Stimulated activated CD8-positive, alpha-beta memory T cell treated with anti-CD3 and anti-CD28 coated beads, Interleukin-15, amount 100 ng/mL, for 48 hours (primary cell): ENCODE measurements at places on chromosomes 5 and 9.

DNA sequence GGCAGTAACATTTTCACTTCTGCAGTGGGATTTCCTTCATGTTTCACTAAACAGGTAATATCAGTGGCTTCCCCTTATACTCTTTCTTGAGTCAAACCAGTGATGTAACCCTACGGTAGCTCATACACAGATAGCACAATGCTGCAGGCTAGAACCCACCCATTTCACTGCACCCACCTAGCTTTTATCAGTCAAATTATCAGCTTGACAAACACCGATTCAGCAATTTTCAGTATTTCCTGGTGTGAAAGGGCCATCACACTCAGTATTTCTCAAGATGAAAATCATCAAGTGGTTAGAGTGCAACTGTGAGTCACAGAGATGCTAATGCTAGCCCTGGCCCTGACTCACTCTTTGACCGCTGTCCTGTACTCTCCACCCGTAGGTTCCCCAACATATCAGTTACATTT, 242.3 kb upstream of the PTGER4 start:
- DNase-seq = peak; percentile 52

DNA sequence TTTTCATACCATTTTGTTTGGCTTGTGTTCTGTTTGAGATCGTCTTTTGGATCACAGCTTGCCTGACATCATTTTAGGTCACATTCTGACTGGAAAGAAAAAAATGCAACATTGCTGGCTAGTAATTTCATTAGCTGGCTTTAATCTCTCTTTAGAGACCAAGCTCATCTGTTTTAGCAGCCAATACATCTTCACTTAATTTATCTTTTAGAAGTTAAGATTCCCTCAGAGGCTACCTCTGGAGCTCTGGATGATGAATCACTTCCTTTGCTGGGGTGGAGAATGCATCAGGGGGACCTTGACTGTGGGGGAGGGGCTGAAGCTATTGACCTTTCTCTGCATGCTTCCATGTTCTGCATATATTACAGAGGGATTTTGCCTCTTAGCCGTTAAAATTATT, 181.5 kb upstream of the OTULINL start:
- DNase-seq = no peak

GRCh38 chr5:119411361-119412278, 40.7 kb upstream of the HSD17B4 start:
- no peak for DNase-seq

DNA sequence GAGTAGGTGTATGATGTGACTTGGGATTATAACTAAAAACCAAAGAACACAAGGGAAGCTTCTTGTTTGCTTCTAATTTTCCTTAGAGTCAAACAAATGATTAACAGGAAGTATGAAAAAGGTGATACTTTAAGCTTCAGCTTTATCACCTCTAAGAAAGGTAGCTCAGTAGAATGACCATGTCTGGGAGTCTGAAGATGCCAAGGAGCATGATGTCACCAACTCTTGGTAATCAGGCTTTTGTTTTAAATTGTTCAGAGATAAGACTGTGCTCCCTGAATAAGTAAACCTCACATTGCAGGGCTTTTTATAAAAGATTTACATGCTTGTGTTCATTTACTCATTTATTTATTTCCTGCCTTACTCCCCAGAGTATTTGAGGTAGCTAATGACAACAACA, 169.9 kb downstream of the FER start:
- DNase-seq = no peak

DNA sequence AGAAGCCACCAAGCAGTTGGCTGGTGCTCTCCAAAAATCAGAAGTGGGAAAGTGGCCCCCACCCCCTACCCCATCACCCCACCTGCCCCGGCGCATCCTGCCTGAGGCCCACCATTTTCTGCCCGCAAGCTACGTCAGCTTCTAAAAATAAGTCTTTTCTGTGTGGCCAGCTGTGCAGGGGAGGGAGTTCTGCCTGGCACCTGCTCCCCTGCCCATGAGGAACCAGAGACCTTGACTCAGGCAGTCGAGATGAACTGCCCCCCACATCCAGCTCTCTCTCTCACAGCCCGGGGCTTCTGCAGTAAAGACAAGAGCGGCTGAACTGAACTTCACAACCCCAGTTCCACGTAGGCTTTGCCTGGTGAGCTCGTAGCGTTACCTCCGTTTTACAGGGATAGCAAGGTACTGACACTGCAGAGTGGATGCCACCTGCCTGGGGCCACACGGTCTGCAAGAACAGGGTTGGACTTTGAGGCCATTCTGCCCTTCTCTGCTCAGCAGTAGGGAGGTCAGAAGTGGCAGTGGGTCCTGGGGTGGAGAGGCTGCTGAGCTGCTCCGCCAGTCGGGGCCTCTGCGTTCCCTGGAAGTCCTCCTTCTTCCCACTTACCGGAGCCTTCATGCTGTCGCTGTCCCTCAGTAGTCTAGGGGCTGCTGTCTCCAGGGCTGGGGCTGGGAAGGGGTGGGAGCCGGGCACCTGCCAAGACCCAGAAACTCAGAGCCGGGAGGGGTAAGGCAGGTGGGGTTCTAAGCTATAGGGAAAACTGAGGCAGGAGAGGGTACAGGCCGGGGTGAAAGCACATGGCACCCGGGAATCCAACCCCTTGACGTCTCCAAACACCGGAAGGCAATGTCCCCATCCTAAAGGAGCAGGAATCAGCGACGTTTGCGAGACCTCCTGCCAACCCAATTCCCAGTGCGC, 781 bp downstream of the ST6GALNAC4 start:
- no peak for DNase-seq

GRCh38 chr5:67315082-67315989, 118.7 kb upstream of the CD180 start:
- no peak for DNase-seq
